ENCODE measurements at places on chromosomes 1 and 21.

- DNase-seq: no peak
Observed at GRCh38 chr1:184218458-184219075, 167.0 kb downstream of the TSEN15 start.

DNA sequence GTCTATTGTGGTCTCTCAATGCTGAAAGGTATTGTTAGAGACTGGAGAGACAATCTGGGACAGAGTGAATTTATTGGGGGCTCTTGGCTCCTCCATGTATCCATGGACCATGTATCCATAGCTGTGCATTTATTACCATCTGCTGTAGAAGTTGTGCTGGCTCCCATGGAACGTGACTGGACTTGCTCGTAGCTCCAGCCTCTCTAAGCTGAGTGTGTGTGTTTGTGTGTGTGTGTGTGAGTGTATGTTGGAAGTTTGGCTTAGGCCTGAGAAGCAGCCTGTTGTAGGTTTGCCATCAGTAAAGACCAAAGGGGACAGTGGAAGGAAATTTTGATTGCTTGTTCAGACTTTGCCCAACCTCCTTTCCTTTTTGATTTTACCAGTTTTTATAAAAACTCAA lies 105.7 kb upstream of the USP24 start:
- no peak for DNase-seq

- no peak for DNase-seq
Observed at GRCh38 chr1:234619071-234619480, 9.1 kb upstream of the IRF2BP2 start.

DNA sequence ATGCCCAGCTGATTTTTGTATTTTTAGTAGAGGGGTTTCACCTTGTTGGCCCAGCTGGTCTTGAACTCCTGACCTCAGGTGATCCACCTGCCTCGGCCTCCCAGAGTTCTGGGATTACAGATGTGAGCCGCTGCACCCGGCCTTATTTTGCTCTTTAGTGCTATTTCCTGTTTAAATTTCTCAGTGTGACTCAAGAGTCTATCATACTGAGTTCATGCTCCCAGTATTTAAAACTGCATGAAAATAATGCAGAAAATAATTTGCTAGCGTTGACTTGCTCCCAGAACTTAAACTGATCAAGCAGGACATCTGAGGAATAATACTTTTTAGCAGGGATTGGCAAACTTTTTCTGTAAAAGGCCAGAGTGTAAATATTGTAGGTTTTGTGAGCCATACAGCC lies 86.4 kb upstream of the C1orf21 start:
- no peak for DNase-seq

- DNase-seq: no peak
Observed at GRCh38 chr21:44596068-44596725, 3.9 kb upstream of the KRTAP10-6 start.

- no peak for DNase-seq
Observed at GRCh38 chr1:73859227-73859626, 338.7 kb downstream of the LRRIQ3 start.

DNA sequence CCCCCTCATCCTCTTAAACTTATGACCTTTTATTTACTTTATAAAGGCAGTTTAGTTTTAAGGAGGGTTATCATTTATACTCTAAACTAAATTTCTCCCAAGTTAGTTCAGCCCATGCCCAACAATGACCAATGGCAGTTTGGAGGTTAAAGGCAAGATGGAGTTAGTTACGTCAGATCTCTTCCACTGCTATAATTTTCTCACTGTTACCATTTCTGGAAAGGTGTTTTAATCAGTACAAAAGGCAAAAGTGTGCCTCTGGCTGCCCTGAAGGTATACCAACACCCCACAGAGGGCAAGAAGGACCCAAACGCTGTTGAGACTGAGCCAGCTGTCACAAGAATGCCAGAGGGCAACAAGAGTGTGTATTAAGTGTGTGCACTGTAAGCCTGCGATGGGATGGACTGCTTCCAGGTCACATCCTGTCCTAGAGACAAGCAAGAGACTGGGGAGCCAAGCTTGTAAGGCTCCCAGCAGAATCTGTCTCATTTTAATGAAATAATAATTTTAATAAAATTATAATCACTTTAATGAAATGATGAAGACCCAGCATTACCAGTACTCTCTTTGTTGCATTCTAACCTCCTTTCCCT lies 32.5 kb upstream of the FAM89A start:
- no peak for DNase-seq

- DNase-seq: no peak
Observed at GRCh38 chr1:171981303-171981702, 140.0 kb downstream of the DNM3 start.

- DNase-seq: no peak
Observed at GRCh38 chr1:159922511-159923202, 2.6 kb downstream of the TAGLN2 start.

GRCh38 chr1:203281033-203281432 lies 24.3 kb upstream of the BTG2 start:
- DNase-seq: no peak

GRCh38 chr21:37808261-37808660 lies 108.0 kb downstream of the KCNJ6 start:
- no peak for DNase-seq

DNA sequence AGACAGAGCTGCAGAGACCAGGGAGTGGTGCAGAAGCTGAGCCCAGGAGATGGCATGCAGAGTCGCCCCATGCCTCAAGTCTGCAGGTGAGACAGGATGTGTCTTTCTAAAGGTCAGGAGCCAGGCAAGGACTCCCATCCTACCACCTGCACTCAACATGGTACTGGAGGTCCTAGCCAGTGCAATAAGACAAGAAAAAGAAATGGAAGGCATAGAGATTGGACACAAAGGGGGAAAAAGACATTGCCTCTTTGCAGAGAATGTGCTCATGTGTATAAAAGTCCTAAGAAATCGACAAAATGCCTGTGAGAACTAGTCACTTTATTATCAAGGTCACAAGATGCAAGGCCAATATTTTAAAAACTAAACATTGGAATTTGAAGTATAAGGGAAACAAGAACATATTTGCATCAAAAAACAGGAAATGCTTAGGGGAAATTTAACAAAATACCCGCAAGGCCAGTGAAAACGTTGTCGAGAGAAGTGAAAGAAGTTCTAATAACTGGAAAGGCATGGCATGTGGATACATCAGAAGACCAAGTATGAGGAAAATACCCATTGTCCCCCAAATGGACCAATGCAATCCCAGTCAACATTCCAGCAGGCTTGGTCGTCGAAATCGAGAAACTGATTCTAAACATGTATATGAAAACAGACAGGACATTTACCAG lies 13.2 kb upstream of the PRXL2B start:
- DNase-seq: no peak

DNA sequence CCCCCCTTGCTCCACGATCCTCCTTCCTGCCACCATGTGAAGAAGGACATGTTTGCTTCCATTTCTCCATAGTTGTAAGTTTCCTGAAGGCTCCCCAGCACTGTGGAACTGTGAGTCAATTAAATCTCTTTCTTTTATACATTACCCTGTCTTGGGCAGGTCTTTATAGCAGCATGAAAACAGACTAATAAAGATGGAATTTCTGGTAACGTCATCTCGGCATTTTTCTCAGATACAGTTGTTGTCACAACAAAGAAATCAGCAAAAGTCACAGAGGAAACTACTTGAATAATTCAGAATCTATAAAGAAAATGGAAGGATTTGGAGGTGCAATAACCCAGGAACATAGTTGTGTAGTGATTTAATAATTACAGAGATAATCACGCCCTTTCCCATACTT lies 4.4 kb downstream of the APCS start:
- no peak for DNase-seq

- DNase-seq: no peak
Observed at GRCh38 chr21:45818904-45819285, 162.7 kb upstream of the COL6A1 start.

- DNase-seq: no peak
Observed at GRCh38 chr1:113027007-113027406, 46.0 kb upstream of the LRIG2 start.

DNA sequence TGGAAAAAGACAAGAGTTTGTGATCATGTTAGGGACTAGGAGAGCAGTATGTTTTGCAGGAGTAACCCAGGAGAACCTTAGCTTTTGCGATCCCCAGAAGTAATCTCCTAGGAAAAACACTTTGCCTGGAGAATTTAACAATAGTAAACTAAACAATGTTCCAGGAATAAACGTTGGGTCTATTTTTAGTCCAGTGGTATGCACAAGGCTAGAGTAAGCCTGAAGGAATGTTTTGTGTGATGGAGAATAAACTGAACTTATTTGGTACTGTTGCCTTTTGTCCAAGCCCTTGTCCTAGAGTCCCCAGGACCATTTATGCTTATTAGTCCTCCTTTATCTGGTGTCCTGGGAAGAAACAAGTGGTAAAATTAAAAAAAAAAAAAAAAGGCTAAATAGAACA lies 28.7 kb upstream of the RGS5 start:
- no peak for DNase-seq

GRCh38 chr1:94143809-94144176 lies 22.8 kb upstream of the ABCA4 start:
- DNase-seq: peak; percentile 77

DNA sequence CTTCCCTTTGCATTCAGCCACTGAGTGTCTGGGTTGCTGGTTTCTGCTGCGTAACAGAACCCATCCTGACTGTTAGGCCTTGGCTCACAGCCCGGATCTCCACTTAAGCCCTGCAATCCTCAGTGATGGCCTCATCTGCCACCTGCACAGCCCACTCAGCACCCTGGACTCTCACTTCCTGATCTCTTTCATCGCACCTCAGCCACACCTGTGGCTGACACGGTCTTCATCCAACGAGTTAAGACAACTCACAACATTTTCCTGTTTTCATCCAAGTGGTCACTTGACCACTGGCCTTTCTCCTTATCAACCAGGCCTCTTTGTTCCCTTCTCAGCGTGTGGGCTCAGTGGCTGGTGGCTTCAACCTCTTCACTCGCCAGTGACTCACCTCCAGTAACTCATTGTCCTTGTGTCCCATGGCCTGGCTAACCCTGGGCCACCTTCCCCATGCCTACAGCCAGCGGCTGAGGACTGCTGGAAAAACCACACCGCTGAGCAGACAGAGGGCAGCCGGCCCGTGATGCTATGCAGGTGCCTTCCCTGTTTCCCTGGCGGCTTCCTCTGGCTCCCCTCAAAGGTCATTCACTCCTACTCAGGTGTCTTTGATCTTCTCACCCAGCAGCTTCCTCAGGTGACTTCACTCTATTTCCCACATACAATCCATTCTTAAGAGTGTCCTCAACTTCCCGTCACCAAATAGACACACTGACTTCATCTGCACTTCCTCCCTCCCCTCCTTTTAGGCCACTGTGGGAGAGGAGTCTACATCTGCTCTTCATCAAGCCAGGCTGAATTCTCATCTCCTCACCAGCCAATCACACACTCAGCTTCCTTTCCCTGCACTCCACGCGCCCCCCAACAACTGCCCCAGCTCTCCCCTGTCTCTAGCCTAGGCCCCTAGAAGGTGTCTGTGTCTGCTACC lies 19.9 kb upstream of the EDN2 start:
- peak; percentile 61 for DNase-seq

DNA sequence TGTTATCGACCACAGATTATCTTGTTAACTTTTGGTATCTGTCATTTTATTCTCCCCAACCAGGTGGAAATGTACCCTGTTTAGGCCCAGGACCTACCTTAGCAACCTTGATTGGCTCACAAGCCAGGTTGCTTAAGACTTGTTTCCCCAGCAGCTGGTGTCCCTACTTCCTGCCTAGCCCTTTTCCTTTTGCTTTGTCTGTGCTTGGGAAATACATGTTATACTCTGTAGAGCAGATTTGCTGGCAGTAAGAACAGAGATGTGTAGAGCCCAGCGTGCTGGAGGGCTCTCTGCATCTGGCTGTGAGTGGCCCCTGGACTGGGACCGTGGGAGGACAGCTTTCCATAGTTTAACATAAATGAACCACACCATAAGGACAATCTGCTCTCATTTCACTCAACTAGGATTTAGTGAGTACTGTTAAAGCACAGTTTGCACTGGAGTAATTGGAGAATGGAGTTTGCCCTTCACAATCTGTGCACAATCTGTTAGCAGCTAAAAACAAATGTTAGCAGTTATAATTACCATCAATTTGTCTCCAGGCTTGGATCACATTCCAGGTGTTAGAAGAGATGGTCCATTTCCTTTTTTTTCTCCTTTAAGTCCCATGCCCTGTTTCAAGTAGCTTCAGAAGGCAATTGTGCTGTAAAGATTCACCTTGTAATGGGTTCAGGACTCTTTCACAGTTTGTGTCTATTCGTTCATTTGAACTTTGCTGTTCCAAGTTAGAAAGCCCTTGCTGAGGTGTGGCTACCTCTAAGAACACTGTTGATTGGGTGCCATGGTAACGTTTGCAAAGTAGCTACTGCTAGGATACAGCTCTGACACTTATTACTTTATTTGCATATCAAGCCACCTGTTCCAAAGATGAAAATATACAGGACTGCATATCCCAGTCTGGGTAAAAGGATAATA lies at the start of gene APOBEC4:
Gene APOBEC4 (minus strand): TSS at position 770 of the 915 bp plus-strand sequence. CDS start 4,535 bp downstream, outside the sequence.
- DNase-seq: peak; percentile 6

- DNase-seq: no peak
Observed at GRCh38 chr1:162200096-162200847, 130.8 kb downstream of the NOS1AP start.

DNA sequence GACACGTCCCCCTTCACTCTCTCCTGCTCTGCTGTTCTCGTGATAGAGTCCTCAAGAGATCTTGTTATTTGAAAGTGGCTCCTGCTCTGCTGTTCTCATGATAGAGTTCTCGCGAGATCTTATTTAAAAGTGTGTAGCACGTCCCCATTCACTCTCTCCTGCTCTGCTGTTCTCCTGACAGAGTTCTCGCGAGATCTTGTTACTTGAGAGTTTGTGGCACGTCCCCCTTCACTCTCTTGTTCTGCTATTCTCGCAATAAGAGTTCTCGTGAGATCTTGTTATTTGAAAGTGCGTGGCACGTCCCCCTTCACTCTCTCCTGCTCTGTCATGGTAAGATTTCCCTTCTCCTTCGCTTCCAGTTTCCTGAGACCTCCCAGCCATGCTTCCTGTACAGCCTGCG lies 47.9 kb downstream of the SMYD3 start:
- DNase-seq: no peak

DNA sequence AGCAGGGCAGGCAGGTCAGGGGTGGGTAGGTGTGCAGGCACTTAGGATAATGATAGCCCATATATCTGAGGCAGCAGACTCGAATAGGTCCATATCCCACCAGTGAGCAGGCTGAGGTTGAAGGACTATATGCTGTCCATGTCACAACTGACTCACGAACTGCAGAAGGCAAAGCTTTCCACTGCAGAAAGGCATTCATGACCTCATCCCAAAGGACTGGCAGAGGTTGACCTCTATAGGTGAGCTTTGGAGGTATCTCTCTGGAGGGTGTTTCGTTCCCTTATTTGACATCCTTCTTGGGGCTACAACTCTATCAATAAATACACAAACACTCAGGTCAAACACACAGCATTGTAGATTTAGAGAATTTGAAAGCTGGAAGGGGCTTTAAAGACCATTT lies 42.8 kb upstream of the MARK1 start:
- DNase-seq: no peak

- DNase-seq: no peak
Observed at GRCh38 chr1:183723571-183723970, 70.5 kb upstream of the APOBEC4 start.

All from NCI-H1105 (cell line).